Immature natural killer cell (primary cell): ENCODE measurements at places on chromosomes 7 and 10. TPM values are rescaled to one million over a fixed set of nuclear protein-coding genes. Genes with fewer than 3 reads are reported as not detected.

DNA sequence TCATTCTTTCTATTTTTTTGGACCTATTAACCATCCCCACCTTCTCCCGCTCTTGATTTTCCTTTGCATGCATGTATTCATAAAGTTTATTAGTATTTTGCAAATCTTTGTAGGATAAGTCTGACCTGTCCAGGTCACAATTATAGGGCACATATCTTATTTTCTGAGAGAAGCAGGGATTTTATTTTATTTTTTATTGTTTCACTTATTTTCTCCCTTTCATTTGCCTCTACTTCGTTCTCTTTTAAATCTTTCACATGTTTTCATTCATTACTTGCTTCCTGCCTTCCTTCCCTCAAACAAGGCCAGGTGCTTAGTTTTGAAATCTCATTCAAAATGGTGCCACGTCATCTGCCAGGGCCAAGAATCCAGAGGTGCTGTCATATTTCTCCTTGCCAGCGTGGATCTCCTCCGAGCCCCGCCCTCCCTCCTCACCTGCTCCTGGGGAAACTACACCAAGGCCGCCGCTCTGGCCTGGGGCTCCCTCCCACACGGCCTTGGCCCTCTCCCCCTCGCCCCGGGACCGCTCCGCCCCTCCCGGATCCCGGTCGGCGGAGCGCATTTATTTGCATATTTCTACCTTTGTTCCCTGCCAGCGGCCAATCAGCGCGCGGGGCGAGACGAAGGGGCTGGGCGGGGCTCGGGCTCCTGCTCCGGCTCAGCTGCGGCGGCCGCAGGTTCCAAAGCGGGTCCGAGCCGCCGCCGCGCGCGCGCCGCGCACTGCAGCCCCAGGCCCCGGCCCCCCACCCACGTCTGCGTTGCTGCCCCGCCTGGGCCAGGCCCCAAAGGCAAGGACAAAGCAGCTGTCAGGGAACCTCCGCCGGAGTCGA is at the start of gene TSPAN13:
Gene TSPAN13 (plus strand): TSS at position 654 of the 830 bp plus-strand sequence. CDS start 213 bp downstream, outside the sequence.
- peak; percentile 37 for DNase-seq
- H3K27ac ChIP-seq: no peak within 1 kb of the TSS
- peaks cover 12% of the 10 kb centered on the region for H3K27me3 ChIP-seq

PANK1 gene
- not detected for polyA plus RNA-seq

HTR7 gene
- 2.3 TPM for polyA plus RNA-seq

DNA sequence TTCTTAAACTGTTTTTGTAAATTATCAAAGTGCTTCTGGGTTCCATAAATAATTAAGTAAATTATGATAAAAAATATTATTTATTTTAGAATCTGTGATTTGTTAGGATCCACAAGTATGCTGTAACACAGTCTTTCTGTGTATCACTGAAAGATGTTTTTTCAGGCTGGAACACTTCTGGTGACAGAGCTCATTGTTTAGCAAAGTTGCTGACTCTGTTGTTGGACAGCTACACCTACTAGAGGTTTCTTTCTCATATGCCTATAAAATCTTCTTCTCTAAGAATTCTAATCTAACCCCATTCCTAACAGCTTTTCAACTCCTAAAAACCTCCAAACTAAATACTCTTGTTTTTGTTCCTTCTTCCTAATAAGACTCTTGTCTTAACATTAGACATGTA is 176.8 kb downstream of the THSD7A start:
- DNase-seq: no peak
- H3K4me3 ChIP-seq: no peak overlapping the region
- H3K4me1 ChIP-seq: no peaks in the 10 kb centered on the region
- H3K36me3 ChIP-seq: no peaks in the 10 kb centered on the region
- no peak overlapping the region for H3K27ac ChIP-seq
- H3K27me3 ChIP-seq: no peaks in the 10 kb centered on the region

GRCh38 chr7:37208528-37208927 is 240.1 kb downstream of the ELMO1 start:
- peaks cover 16% of the 10 kb centered on the region for H3K4me1 ChIP-seq
- H3K27ac ChIP-seq: peak overlapping the region; percentile 41
- H3K4me3 ChIP-seq: no peak overlapping the region
- peaks cover 1% of the 10 kb centered on the region for H3K27me3 ChIP-seq
- peak; percentile 26 for DNase-seq
- H3K36me3 ChIP-seq: peaks cover 52% of the 10 kb centered on the region
